Fibroblast of skin of right quadriceps (primary cell): ENCODE measurements at places on chromosomes 5 and 9.

DNA sequence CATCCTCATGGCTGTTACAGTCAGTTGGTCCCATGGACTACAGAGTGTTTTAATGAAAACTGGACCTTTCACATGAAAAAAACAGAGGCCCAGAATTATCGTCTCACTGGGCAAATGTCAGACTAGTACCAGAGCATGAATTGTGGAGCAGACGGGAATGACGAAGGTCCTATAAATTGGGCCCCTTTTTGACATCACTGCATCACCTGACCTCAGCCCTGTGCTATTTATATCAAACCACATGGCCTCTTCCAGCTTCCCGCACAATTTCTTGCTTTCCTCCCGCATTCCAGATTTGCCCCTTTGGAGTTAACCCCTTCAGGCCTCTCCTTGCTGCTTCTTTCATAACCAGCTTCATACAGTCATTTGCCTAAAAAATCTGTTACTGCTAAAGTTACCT, 301.7 kb downstream of the ATPSCKMT start:
- peak; percentile 30 for DNase-seq

DNA sequence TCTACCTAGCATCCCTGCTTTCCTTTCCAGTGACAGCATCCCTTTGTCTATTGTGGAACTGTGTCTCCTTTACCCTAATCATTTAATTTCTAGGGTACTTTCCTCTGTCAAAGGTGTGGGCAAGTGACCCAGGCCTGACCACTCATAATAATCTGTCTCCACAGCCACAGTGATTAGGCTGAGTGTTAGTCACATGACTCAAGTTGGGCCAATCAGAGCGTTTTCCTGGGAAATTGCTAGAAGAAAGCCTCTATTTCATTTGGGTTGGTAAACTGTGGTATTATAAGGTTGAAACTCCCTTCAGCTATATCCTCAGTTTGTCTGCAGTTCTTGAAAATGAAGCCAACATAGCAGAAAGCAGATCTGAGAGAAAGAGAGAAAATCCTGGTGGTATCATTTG, 14.2 kb upstream of the AP3B1 start:
- DNase-seq: no peak

DNA sequence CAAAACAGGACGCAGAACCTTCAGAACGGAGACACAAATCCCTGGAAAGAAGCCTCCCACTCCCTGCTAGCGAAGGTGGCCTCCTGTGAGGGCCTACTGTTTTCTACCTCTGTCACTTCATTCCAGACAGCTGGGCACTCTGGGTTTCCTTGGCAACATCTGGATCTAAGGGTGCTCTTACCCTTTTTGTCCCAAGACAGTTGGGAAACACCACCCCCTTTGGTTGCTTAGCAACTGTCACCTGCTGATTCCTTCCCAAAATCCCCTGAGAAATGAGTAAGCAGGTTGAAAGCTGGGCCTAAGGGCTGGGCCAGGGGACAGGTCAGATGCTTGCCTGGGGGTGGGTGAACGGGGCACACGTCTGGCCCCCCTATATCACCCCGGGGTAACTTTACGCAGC, 29.4 kb downstream of the NANS start:
- DNase-seq: no peak

- DNase-seq: peak; percentile 89
Observed at GRCh38 chr5:34627794-34628193, 28.3 kb upstream of the RAI14 start.

GRCh38 chr9:134916161-134916665, 1.5 kb downstream of the FCN1 start:
- DNase-seq: no peak

GRCh38 chr9:134917431-134918373, at the start of gene FCN1:
Gene FCN1, minus strand, starts transcription at chr9:134917912. Its CDS starts 41 bp downstream, at chr9:134917871.
- no peak for DNase-seq

DNA sequence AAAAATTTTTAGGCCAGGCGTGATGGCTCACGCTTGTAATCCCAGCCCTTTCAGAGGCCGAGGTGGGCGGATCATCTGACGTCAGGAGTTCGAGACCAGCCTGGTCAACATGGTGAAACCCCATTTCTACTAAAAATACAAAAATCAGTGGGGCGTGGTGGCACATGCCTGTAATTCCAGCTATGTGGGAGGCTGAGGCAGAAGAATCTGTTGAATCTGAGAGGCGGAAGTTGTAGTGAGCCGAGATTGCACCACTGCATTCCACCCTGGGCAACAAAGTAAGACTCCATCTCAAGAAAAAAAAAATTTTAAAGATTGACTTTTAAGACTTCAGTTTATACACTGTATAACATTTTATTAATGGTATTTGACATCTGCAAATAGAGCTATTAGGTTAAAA, 60.1 kb upstream of the GNAQ start:
- no peak for DNase-seq

- no peak for DNase-seq
Observed at GRCh38 chr9:133873461-133873891, 118.6 kb downstream of the VAV2 start.

GRCh38 chr5:130885027-130885426, 280.0 kb downstream of the HINT1 start:
- DNase-seq: no peak

DNA sequence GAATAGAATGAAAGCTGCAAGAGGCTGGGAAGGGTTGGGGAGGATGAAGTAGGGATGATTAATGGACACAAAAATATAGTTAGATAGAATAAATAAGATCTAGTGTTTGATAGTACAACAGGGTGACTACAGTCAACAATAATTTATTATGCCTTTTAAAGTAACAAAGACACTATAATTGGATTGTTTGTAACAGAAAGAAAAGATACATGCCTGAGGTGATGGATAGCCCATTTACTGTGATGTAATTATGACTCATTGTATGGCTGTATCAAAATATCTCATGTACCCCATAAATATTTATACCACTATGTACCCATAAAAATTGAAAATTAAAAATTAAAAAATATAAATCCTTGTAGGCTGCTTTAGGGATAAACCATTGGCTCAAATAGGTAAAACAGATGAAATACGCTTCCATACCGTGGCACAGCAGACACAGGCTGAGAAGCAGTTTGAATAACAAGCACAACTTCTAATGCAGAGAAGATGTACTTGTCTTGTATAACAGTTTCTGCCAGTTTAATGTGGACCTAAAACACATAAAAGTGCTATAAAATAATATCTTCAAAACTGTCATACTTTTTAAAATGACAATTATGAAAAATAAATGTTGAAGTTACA, 34.9 kb downstream of the APBA1 start:
- peak; percentile 7 for DNase-seq

DNA sequence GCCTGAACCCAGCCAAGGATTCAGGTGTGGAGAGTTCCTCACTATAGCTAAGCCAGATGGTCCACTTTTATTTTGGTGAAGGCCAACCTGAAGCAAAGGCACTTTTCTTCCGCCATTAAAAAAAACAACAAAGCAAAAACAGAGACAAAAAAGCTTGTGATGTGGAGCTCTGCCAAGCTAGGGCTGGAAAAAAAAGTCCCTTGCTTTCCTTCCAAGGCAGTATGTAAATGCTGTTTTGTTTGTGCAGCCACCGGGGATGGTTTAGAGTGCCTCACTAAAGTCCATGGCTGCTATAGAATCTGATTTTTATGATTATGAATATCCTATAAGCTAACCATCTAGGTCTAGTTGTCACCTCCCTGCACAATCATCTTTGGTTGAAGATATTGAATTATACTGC, 14.9 kb downstream of the MEGF10 start:
- no peak for DNase-seq

GRCh38 chr5:33310451-33310850, 130.3 kb upstream of the TARS1 start:
- DNase-seq: peak; percentile 93

DNA sequence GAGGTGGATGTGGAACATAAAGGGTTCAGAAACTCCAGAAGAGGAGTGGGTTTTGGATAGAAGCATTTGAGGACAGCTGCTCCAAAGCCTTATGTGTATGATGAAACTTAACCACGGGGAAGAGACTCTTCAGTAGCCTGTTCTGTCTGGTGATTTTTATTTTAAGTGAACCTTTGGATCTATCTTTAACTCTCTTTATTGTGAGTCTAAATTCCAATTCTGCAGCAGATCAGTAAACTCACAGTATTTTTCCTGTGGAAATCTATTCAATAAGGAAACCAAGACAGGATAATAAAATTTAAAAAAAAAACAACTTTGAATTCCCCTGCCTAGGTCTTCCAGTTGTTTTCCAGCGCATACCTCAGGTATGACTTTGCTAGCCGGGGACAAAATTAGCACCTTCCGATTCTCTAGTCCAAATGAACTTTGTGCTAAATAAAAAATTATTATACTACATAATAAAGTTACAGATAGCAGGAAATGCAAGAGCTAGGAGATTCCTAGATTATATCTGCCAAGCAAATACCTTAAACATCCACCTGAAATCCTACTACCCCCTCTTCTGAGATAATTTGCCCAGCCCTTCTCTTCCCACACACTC, 101.9 kb downstream of the NLN start:
- no peak for DNase-seq

DNA sequence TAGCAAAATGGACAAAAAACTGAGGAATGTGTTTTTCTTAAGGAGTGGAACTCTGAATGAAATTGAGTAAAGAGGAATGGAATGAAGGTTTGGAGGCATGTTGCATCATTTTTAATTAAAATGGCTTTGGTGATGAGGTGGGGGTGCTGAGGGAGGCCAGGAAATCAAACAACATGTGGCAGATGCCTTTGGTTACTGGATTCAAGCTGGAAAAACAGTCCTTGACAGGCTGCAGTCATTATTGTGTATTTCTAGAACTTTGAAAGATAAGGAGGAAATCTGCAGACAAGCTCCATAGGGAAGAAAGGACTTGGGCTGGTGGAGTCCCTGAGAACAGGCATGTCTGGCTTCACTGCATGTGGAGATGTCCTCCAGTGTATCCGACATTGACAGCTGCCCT, 203.5 kb upstream of the HAPLN1 start:
- peak; percentile 90 for DNase-seq

- DNase-seq: no peak
Observed at GRCh38 chr5:37519807-37520206, 140.7 kb downstream of the WDR70 start.

GRCh38 chr9:10612641-10613398, at the start of gene PTPRD:
Gene PTPRD, minus strand, starts transcription at chr9:10613002.
- peak; percentile 52 for DNase-seq

DNA sequence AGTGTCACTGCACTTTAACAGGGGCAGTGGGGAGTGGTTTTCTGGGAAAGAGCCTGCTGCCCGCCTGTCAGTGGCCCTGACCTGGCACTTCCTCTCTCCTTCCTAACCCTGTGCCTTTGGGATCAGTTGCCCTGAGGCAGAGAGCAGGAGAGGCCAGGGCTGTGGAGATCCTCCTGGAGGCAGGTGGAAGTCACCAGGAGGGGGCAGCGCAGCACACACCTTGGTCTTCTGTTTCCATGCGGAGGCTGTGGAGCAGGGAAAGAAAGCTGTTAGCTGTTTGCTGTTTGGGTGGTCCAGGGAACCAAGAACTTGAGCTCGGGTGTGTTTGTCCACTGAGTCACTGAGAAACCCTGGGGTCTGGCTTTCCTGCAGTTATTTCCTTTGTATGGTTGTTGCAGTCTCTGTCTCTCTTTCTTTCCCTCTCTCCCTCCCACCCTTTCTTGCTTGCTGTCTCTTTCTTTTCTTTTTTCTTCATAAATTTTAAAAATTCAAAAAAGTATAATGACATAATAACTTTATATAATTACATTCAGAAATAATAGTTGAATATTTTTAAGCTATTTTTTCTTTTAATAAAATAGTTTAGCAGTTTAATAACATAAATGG, 28.1 kb downstream of the NTRK2 start:
- DNase-seq: peak; percentile 79

GRCh38 chr9:136372561-136373299, 739 bp downstream of the CARD9 start:
- DNase-seq: peak; percentile 51

DNA sequence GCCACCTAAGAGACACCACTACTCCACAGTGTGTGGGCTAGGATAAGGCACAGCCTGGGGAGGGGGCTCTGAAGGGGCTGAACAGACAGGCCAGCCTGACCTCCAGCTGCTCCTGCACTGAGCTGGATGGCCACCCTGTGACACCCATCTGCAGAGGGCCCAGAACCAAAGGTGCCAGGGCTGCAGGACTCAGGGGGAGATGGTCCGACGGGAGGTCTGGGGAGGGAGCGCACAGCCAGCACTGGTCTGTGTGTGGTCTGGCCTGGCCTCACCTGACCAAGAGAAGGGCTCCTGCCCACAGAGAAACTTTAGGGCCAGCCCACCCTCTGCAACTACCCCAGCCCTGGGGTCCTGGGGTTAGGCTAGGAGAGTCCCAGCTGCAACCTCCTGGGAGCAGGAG, 789 bp downstream of the LTC4S start:
- no peak for DNase-seq

GRCh38 chr5:116371431-116371830, 203.2 kb downstream of the SEMA6A start:
- no peak for DNase-seq

DNA sequence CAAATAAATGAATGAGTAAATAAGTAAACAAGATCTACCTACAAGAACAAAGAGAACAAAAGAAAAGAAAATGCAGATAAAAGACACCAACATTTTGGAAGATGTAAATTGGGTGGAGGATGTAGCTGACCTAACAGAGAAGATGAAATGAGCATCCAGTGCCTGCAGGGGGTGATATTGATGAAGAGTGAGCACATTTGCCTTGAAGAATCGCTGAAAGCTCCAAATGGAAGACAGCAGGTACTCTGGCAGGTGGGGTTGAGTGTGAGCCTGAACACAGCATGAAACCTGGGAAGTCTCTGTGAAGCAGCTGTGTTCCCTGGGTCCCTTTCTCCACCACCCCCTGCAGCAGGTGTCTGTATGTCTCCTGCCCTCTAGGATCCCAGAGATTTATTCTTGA, 125.6 kb downstream of the NXNL2 start:
- DNase-seq: peak; percentile 27

DNA sequence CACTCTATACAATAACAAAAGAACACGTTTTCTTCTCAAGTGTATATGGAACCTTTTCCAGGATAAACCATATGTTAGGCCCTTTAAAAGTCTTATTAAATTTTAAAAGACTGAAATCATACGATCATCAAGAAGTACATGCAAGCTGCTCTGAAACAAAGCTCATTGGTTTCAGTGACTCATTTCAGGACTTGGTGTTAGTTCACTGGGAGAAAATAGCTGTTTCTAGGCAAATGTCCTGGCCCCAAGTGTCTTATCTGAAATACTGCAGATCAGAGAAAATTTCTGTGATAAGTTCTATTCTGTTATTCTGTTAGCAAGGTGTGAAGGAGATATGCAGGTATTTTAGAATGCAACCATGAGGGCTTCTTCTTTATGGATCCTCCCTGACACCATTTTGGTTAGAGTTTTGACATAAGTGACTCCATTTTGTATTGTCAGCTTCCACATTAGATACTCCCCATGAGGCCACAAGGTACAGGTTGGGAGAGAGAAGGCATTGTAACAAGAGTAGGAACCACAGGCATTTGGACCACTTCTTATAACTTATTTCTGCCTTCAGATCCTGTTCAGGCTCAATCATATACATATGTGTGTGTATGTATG, 7.5 kb upstream of the CCDC180 start:
- DNase-seq: no peak

GRCh38 chr9:113898151-113898550, 22.0 kb downstream of the ZNF618 start:
- no peak for DNase-seq

GRCh38 chr9:99296291-99296951, 74.3 kb downstream of the SEC61B start:
- DNase-seq: peak; percentile 37
